Activated effector memory CD4-positive, alpha-beta T cell treated with Interleukin-2 at 50 U/mL for 16 hours (primary cell): ENCODE measurements at places on chromosomes 1 and 21.

- no peak for DNase-seq
These were observed 183.5 kb upstream of the ADGRL4 start for GRCh38 chr1:79190074-79190473.

- peak; percentile 25 for DNase-seq
These were observed 6.9 kb downstream of the PINK1 start for GRCh38 chr1:20640183-20640597.

- DNase-seq: no peak
These were observed 110.5 kb upstream of the SERBP1 start for GRCh38 chr1:67540733-67541125.

GRCh38 chr1:158099185-158099584 is 81.5 kb upstream of the CD1D start:
- no peak for DNase-seq

DNA sequence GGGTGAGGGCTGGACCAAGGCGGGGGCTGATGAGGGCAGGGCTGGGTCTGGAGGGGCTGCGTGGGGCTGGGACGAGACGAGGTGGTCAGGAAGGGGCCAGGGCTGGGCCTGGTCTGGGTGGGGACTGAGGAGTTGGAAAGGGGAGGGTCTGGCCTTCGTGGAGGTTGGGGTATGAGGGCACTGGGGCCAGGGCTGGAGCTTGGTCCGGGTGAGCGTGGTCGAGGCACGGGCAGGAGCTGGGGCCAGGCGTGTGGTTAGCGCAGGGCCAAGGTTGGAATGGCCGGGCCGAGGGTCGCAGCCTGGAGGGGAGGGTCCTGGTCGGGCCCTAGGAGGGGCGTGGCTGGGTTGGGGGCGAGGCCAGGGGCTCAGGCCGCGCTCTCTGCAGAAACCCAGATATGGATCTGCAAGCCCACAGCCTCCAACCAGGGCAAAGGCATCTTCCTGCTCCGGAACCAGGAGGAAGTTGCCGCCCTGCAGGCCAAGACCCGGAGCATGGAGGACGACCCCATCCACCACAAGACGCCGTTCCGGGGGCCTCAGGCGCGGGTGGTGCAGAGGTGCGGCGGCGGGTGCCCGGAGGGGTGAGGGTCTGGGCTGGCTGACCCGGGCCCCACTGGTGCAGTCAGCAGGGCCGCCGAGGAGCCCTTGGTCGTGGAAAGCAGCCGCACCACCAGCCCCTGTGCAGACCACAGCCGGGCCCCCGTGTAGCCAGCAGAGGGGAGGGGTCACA is 9.0 kb downstream of the TTLL10 start:
- DNase-seq: no peak

GRCh38 chr1:9194024-9194423 is 40.5 kb upstream of the H6PD start:
- no peak for DNase-seq

DNA sequence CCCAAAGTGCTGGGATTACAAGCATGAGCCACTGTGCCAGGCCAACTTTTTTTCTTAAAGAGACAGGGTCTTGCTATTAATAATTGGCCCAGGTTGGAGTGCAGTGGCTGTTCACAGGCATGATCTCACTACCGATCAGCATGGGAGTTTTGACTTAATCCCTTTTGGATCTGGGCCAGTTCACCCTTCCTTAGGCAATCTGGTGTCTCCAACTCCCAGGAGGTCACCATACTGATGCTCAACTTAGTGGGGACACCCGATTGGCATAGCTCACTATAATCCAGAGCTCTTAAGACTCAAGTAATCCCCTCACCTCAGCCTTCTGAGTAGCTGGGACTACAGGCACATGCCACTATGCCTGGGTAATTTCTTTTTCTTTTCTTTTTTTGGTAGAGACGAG is 64.2 kb upstream of the SCYL3 start:
- no peak for DNase-seq

GRCh38 chr1:233722212-233722979 is 108.5 kb downstream of the KCNK1 start:
- no peak for DNase-seq

DNA sequence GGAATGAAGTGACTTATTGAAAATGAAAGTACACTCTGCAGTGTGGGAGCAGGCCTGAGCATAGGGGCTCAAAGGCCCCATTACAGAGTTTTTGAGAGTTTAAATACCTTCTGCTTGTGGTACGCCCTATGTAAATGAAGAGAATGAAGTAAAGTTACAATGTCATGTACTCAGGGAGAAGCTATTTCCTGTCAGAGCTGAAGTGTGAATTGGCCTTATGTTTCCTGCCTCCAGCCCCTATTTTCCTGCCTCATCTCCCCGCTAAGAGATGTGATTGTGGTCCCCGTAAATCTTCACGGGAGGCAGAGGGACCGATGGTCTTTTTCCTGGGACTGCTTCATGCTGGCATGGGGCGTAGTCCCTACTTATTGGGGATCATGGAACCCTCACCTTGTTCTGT is 2.5 kb upstream of the ZNF683 start:
- no peak for DNase-seq

- DNase-seq: no peak
These were observed 95.6 kb downstream of the ZNF644 start for GRCh38 chr1:90925928-90926869.

- DNase-seq: no peak
These were observed 86.8 kb upstream of the LBR start for GRCh38 chr1:225514671-225515081.

DNA sequence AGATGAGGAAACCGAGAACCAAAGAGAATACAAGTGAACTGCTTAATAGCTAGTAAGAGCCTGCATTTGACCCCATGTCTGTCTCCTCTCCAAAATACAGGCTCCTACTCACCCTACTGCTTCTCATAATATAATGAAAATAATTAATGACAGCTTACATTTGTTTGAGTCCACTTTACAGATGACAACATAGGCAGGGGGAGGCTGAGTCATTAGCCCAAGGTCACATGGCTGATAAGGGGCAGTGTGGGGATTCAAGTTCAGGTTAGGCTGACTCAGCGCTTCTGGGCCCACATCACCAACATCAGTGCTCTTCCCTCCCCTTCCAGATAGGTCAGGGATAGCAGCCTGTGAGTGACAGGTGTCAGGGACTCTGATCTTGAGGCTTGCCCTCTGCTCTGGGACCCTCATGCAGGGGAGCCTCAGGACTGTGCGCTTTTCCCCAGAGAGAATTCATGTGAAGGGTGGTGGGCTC is 16.2 kb downstream of the AZIN2 start:
- DNase-seq: no peak

- DNase-seq: peak; percentile 2
These were observed 526 bp downstream of the TPR start for GRCh38 chr1:186374303-186375151.

- DNase-seq: no peak
These were observed 27.6 kb upstream of the KCNE2 start for GRCh38 chr21:34336245-34336644.

DNA sequence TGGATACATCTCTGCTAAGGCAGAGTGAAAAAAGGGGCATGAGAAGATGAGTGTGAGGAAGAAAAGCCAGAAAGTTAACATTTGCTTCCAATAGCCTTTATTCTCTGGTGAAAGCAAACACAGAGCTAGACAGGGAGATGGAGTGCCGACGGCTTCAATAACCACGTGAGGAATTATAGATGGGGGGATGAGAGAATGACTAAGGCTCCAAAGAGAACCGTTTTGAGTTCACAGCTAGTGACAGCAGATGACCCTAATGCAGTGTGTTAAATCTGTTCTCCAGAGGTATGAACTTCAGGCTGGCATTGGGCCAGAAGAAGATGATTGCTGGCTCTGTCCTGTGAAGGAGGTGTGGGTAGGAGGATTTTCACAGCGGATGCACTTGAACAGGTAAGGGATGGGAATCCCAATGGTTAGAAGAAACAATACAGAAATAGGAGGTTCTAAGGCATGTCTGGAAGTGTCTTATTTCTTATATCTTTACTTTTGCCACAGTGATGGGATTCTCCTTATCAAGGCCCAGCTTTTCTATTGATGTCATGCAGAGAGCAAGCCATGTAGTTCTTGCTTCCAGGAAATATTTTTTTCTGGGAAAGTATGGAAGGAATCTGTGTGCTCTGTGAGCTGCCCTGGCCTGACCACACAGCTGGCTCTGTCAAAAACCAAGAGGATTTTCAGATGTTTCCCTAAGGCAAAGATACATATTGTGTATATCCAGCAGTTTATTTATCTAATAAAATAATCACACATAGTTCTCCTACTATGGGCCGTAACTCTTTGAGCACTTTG is 573.8 kb downstream of the LTN1 start:
- DNase-seq: no peak

DNA sequence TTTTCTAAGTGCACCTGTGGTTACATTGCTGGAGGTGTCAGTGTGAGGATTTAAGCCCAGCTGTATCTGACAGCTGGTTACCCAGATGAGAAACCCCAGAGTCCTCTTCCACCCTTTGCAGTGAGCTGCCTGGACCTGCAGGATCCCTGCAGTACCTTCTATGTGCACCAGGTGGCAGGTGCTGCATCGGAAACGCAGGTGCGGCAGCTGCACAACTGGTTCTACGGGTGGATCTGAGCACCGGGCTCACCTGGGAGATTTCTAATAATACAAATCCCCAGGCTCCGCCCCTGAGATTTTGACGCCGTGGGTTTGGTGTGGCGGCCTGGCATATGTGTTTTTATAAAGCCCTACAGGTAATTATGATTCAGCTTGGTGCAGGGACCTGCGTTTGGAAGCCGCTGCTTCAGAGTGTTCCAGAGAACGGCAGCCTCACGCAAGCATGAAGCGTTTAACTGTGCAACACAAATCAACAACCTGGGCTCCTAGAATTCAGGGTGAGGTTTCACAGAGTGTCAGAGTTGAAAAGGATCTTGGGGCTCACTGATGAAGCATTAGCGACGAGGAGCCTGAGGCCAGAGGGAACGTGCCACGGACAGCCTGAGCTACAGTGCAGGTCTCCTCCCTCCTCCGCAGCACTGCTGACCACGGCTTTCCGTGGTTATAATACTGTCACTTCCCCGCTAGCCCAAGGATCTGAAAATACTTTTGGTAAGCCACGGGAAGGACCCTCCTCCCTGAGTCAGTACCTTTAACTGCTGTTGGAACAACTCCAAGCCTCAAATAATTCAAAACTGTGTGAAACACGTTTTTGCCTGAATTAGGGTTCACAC is 96.7 kb upstream of the TRABD2B start:
- DNase-seq: peak; percentile 38

DNA sequence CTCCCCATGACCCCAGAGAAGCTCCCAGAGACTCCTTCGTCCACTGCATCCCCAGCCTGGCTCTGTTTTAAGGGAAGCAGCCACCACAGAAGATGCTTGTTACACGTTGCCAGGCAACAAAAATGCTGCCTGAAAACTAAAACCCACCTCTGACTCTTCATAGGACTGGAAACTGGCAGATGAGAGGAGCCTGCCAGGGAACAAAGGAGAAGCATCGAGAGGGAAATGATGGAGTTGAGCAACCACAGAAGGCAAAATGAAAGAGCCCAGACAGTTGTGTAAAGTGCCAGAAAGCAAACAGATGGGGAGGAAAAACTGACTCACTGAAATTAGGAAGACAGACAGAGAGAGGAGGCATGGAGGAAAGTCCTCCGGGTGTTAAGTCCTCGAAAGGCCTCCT is 118.4 kb downstream of the KCNN3 start:
- no peak for DNase-seq

GRCh38 chr1:19981507-19982312 is 2.3 kb upstream of the PLA2G2A start:
- DNase-seq: no peak

DNA sequence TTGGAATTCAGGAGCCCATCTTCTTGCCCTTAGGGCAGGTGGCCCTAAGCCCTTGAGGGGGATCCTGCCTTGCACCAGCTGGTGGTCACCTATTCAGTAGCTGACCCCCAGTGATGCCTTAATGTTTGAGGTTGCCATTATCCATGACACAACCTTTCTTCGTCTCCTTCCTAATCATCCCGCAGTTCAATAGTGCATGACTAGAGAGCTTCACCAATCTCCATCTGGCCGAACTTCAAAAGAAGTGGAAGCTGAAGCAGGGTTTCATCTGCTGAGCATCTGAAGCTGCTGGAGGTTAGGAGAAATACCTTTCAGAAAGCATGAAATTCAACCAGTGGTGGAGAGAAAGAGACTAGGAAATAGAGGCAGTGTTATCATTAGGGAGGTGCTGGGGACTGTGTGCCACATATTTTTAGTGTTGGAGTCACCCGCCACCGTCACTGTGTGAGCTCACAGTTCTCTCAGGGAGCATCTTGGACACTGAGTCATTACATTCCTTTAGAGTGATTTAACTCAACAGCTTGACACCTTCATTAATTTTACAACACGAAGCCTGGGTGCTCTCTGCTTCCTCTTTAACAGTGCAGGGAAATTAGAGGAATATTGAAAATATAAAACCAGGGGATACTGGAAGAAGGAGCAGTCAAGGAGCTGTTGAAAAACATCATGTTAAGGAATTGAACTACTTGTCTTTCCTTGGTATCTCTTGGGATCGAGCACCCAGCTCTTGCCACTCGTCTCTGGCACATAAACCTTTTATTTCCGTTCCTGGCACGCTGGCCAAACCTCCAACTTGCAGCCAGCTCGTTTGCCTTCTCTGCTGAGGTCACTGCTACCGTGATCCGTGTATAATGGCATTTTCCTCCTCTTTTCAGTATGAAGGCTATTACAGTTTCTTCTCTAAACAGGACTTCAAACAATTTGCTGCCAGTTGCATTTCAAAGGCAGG is 53.6 kb downstream of the PEX14 start:
- no peak for DNase-seq

DNA sequence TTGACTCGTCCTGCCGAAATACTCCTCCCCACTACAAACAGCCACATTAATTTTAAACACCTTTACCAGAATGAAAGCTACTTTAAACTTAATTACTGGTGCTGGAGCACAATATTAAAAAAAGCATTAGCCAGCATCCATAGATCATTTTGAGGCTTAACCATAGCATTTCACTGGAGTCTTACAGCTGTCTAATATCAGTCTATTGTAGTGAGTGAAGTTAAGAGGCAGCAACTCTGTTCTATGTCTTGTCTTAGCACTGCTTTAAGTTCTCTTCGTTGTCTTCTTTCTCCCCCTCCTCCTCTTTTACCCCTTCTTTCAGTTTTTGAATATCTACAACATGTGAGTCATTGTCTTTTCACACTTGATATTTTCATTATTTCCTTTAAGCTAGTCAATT is 49.3 kb downstream of the ADGRL2 start:
- DNase-seq: no peak

GRCh38 chr1:201307231-201307630 is 23.9 kb downstream of the PKP1 start:
- no peak for DNase-seq

DNA sequence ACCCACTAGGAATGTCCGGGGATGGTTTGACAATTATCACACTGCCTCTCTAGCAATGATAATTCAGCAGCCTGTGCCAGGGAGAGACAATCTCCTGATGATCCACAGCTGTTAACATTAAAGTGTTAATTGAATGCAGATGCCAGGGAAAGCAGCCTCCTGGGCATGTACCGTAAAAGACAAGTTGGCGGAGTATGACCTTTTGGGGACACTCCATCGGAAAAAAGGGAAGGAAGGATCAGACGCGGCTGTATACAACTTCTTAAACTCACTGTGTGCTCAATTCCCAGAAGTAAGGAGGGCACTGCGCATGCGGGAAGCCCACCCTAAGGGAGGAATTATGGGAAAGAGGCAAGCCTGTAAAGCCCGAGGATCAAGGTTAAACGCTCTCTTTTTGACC is 62.6 kb downstream of the MAP3K7CL start:
- no peak for DNase-seq
